Adrenal gland (tissue), 19 donors: ENCODE measurements at places on chromosomes 11 and 22.

- DNase-seq = no peak
Observed at GRCh38 chr11:37502202-37502601, 904.2 kb upstream of the RAG2 start.

DNA sequence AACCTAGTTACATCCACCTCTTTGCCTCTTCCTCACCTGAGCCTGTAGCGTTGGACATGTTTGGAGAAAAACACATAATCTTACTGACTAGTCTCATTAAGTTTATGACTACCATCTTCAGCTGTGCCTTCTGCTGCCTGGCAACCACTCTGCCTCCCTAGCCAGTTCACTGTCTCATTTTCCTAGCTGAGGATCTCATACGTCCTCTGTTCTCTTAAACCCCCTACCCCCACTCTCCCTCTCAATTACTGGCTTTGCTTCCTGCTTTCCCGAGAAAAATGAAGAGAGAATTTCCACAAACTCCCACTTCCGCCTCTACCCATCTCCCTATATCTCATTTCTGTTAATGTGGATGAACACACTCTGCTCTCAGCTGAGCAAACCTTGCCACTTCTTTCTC, 239.3 kb upstream of the POU2AF2 start:
- DNase-seq = no peak

- no peak for DNase-seq
Observed at GRCh38 chr22:37823134-37823985, at the start of gene GALR3. Gene GALR3 (plus strand): TSS chr22:37823382. CDS start chr22:37823407, 25 bp downstream.

GRCh38 chr11:64266339-64266738, 15.0 kb downstream of the PLCB3 start:
- DNase-seq = peak; percentile 77

- no peak for DNase-seq
Observed at GRCh38 chr22:26646158-26646557, 11.2 kb upstream of the MIAT start.

- no peak for DNase-seq
Observed at GRCh38 chr11:122242731-122243130, 126.7 kb upstream of the BLID start.

DNA sequence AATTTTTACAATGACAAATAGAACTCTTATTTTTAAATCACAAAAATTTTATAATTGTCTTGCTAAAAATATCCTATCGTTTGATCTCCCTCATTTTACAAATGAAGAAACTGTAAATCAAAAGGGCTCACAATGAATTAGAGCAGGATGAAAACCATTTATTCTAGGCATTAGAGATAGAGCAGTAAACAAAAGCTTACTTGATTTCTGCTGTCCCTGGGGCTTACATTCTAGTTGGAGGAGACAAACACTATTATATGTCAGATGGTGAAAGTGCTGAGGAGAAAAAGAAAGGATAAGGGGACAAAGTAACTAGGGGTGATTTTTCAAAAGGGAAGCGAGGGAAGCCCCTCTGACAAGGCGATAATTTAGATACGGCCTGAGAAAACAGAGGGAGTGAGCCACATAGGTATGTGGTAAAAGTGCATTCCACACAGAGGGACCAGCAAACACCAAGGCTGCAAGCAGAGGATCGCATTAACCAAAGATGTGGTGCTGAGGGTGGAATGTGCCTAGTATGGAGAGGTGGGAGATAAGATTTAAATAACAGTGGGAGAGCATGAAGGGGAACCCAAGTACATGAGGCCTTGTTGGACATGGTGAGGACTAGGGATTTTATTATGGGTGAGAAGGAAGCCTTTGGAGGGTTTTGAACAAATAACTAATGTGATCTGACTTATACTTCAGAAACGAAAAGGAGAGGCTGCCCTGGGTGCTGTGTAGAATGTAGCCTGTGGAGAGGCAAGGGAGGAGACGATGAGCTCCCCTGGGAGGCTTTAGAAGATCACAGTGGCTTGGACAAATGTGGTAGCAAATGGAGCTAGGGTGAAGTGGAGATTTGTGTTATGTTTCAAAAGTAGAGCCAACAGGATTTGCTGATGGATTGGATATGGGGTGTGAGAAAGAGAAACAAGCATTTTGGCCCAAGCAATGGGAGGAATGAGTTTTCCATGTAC, 62.1 kb downstream of the PDHX start:
- DNase-seq = no peak

DNA sequence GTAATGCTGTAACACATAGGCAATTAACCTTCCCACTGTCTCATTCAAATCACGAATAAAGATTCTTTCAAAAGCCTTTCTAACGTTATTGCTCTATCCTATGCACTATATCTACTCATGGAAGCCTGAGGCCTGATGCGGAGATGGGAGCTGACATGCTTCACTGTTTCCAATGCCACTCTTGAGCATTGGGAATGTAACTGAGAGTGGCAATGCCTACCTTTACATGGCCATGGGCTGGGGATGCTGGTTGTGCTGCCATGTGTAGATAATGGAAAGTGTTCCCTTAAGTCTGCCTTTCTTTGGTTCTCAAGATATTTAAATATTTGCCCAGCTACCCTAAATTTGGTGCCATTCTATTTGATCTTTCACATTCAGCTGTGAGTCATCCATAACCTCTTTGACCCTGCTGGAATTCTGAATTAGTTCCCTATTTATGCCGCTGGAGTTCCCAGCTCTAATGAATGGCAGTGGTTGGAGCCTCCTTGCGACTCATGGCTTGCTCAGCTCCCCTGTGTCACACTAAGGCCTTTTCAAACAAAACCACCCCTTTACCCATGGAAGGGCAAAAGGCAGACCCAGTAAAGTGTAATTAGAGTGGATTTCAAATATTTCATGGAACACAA, 21.4 kb upstream of the DKK3 start:
- DNase-seq = no peak
